Right atrium auricular region (tissue), 2 donors: ENCODE measurements at places on chromosomes 12 and 14. TPM values are rescaled to one million over a fixed set of nuclear protein-coding genes. Genes with fewer than 3 reads are reported as not detected.

DNA sequence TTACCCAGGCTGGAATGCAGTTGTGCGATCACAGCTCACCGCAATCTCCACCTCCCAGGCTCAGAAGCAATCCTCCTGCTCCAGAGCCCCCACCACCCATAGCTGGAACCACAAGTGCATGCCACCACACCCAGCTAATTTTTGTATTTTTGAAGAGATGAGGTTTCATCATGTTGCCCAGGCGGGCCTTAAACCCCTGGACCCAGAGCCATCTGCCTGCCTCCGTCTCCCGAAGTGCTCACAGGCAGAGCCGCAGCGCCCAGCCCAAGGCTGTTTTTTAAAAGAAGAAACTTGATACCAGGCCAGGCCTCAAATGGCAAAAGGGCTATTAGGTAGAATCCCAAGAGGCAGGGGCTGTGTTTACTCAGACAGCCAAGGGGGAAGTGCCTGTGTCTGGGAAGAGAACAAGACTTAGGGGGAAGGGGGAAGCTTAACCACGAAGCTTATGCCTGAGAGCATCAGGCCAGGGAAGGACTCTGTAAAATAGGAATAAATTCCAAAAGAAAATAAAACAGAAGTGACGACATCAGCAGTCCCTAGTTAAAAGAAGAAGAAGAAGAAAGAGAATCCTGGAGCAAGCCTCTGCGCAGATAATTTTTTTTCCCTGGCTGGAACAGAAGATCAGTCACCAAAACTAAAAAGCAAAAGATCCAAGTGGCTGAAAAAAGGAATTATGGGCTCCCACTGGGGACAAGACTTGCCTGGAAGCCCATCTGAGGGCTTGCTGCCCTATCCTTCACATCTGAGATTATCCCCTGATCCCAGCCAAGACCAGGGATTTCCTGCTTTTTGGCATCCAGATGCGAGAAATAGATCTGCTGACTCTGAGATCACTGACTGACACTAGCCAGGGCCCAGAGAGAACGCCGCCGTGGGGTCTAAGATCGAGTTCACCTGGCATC lies 170.5 kb downstream of the NDUFA12 start:
- peaks cover 4% of the 10 kb centered on the region for H3K4me1 ChIP-seq
- DNase-seq, result no peak
- H3K36me3 ChIP-seq, result no peaks in the 10 kb centered on the region
- no peak overlapping the region for H3K4me3 ChIP-seq

KRT8 gene
- 271 TPM for total RNA-seq

DNA sequence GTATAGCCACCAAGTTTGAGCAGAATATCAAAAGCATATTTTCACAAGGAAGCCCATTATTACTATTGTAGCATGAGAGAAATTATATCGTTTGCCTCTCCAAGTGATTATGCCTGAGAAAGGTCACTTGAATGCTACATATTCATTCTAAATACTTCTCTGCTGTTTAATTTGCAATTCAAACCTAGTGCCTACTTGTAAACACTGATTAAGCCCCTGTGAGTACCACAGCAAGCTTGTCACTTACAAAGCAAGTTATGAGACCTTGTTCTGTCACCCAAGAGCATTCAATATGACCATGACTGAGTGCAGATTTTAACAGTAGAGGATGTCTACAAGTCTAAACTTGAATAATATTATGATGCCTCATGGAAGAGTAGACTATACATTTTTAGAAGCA lies 124.7 kb upstream of the SSTR1 start:
- no peaks in the 10 kb centered on the region for H3K36me3 ChIP-seq
- H3K4me3 ChIP-seq, result no peak overlapping the region
- DNase-seq, result no peak
- H3K27ac ChIP-seq, result no peak overlapping the region
- H3K27me3 ChIP-seq, result no peaks in the 10 kb centered on the region

DNA sequence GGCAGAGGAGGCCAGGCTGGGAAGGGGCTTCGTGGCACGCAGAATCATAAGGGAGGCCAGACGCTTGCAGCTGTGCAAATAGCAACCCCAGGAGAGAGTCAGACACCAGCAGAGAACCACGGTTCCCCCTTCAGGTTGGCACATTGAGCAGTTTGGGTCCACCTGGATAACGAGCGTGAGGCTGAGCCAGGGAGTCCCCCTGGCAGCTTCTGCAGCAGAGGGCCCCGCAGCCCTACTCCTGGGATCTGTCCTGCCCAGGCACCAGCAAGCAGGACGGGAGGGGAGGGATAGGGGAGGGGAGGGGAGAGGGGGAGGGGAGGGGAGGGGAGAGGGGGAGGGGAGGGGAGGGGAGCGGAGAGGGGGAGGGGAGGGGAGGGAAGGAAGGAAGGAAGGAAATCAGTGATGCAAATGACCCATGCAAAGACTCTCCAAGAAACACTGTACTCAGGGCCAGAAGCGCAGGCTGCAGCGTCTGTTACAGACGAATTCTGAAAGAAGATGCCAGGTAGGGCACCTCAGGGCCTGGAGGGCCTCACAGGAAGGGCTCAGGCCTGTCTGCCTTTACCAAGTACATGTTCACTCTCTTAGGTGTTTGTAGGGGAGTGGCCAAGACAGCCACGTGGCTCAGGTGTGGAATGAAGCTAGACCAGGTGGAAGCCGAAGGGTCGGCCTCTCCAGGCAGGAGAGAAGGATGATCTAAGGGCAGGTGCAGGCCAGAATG lies 32.3 kb upstream of the MMP17 start:
- no peak for DNase-seq
- no peaks in the 10 kb centered on the region for H3K4me1 ChIP-seq
- H3K27me3 ChIP-seq, result no peaks in the 10 kb centered on the region
- no peak overlapping the region for H3K27ac ChIP-seq
- H3K36me3 ChIP-seq, result peaks cover 55% of the 10 kb centered on the region
- H3K4me3 ChIP-seq, result no peak overlapping the region

DNA sequence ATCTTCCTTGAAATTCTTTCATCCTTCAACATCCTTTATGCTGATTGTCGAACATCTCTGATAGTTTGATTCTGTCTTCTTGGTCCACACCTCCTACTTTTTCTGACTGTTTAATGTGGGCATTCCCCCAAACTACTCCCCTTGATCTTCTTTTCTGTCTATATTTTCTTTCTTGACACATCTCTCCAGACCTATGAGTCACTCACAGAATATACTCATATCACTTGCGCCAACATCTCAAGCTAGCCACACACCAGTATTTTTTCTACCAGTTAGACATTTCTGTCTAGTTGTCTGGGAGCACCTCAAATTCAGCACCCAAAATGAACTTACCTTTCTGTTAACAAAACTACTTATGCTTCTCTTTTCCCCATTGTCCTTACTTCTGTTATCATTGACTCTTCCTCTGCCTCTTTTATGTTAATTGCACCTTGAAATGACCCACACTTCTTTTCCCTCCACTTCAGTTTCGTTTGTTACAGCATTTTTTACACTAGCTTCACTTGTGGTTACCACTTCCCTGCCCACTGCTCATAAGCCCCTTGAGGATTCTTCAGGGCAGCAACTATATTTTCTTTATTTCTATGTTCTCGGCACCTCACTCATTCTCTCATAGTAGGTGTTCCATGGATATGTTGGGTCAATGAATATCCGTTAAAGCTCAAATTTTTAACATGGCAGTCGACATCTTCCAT lies 33.5 kb downstream of the TSHR start:
- no peaks in the 10 kb centered on the region for H3K27me3 ChIP-seq
- no peak for DNase-seq
- no peak overlapping the region for H3K4me3 ChIP-seq
- H3K27ac ChIP-seq, result no peak overlapping the region
- H3K36me3 ChIP-seq, result no peaks in the 10 kb centered on the region
- no peaks in the 10 kb centered on the region for H3K4me1 ChIP-seq

DNA sequence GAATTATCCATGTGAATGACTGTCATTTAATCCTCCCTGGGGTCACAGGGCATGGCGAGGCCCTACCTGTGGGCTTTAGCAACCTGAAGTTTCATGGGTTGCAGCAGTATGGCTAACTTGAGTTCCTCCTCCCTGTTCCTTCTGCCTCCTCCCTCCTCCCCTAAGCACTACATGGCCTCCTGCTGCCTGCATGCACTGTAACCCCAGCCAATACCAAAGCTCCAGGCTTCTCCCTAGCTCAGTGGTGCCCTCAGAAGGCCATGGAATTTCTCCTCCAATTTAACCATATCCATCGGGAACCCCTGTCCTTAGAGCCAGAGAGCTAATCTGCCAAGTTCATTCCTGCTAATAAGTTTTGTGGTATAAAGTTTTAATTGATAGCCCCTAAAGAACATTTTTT lies 95.1 kb downstream of the NT5DC3 start:
- H3K4me1 ChIP-seq, result no peaks in the 10 kb centered on the region
- H3K27ac ChIP-seq, result no peak overlapping the region
- no peaks in the 10 kb centered on the region for H3K27me3 ChIP-seq
- no peaks in the 10 kb centered on the region for H3K36me3 ChIP-seq
- DNase-seq, result no peak
